ENCODE measurements at places on chromosomes 6 and 20.

GRCh38 chr6:136734977-136735376 lies 57.3 kb downstream of the MAP3K5 start:
- no peak for DNase-seq

GRCh38 chr20:20405623-20406022 lies 37.7 kb downstream of the INSM1 start:
- DNase-seq, result no peak

- no peak for DNase-seq
Measured at GRCh38 chr6:112439432-112439831, 92.3 kb downstream of the RFPL4B start.

DNA sequence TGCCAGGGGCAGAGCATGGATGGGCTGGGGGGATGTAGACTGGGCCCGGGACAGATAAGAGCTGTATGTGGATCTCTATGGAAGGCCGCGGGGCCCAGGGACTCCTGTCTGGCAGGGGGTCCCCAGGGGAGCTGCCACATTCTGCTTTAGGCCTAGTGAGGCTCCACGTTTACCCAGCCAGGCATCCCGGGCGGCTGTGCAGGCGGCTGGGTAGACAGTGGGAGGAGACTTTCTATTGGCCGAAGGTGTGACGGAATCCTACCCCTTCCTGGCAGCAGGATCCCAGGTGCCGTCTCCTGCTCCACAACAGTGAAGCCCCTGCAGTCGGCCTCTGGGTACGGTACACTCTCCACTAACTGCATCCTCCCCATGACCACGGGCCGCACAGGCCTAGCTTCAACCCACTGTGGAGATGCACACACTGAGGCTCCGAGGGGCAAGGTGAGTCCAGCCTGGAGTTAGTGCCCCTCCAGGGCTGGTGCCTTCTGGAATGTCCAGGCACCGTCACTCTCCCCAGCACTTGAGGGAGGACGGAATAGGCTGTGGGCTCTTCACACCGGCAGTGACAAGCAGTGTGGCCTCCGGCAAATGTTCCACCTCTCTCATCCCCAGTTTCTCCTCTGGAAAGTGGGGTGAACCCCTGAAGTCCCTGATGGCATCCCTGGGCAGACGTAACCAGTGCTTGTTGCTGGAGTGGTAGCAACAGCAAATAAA lies 36.8 kb upstream of the ZBP1 start:
- no peak for DNase-seq
